ENCODE measurements at places on chromosomes 1 and 21.

DNA sequence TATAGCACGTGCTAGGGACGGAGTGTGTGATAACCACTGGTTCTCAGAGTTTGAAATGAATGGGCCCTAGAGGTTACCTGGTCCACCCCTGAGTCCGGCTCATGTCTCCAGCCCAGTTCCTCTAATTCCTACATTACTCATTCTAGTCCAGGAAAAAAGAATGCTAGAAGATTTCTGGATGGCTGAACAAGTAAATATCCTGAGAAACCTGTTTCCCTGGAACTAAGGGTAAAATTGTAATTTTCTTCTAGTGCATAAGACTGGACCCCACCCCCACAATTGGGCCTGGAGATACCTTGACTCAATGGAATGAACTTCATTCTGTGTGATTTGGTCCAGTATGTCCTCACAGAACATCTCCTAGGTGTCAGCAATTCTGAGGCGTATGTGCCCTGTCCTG is 208.4 kb downstream of the TRABD2B start:
- no peaks in the 10 kb centered on the region for H3K4me1 ChIP-seq
- H3K27me3 ChIP-seq, result no peaks in the 10 kb centered on the region
- no peak overlapping the region for H3K27ac ChIP-seq
- no peak overlapping the region for H3K4me3 ChIP-seq
- no peak for DNase-seq

DNA sequence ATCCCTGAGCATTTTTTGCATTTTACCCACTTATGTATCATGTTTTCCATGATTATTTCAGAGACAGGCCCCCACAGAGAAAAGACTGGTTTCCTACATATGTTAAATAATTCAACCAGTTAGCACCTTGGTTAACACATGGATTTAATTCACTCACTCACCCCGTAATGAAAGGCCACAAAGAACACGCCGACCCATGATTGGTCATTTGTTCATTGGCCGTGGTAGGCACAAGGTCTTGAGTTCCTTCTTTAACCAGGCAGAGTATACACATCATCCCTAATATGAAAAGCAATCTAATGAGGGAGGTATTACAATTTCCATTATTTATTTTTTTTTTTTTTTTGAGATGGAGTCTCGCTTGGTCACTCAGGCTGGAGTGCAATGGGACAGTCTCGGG is 50.6 kb downstream of the RPS6KA1 start:
- H3K27me3 ChIP-seq, result no peaks in the 10 kb centered on the region
- H3K36me3 ChIP-seq, result peaks cover 6% of the 10 kb centered on the region
- no peak for DNase-seq
- no peak overlapping the region for H3K4me3 ChIP-seq
- peaks cover 5% of the 10 kb centered on the region for H3K4me1 ChIP-seq
- H3K27ac ChIP-seq, result no peak overlapping the region

DNA sequence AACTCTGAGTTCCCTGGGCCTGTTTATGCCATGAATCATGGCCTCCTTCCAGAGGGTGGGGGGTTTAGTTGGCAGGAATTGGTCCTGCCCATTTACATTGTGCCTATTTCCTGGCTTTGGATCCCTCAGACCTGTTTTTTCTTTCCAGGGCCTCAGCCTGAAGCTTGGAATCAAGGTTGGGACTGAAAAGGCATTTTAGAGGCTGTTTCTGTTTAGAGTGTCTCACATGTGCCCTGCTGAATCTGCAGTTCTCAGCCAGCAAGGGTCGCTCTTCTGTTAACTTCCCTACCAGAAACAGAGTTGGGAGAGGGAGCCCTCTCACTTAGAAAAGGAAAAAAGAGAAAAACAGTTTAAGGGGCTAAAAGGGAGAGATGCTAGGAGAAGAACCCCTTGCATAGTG is 191.1 kb downstream of the PTPRC start:
- H3K27ac ChIP-seq, result peak overlapping the region; percentile 52
- peak; percentile 20 for DNase-seq

- DNase-seq, result no peak
- H3K36me3 ChIP-seq, result peaks cover 6% of the 10 kb centered on the region
- no peak overlapping the region for H3K27ac ChIP-seq
- no peak overlapping the region for H3K4me3 ChIP-seq
Observed at GRCh38 chr1:44939061-44939460, 47.3 kb downstream of the EIF2B3 start.

DNA sequence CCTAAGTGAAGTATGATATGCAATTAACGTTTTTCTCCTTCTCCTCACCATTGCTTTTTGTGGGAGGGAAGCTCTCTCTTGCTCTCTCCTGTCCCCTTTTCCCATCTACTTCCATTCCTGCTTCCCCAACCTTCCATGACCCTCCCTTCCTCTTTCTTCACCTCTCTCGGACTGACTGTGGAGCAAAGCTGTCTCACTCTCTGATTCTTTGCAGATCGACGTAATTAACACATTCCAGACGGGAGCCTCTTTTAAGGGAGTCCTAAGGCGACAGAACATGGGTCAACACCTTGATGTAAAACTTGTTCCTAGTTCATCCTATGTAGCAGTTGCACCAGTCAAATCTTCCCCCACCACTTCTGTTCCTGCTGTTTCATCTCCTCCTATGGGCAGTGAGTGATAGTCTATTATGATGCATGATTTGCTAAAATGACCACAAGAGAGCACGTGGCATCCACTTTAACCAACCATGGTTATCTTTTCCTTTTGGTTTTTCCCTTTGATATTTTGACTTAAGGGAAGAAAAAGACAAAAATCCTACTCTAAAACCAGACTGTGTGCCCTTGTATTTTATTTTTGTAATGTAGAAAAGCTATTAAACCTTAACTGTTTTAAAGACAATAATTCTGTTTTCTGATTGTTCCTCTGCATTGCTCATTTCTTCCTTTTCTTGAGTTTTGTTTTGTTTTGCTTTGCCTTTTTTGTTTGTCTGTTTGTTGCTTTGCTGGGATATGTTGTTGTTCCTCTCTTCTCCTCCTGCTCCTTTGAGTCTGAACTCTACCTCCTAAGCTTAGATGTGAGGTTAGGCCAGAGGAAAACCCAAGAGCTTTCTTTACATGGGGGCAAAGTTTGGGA is 31.7 kb upstream of the LAX1 start:
- peaks cover 6% of the 10 kb centered on the region for H3K36me3 ChIP-seq
- no peak overlapping the region for H3K4me3 ChIP-seq
- no peaks in the 10 kb centered on the region for H3K4me1 ChIP-seq
- H3K27ac ChIP-seq, result no peak overlapping the region

GRCh38 chr21:26717146-26717739 is 128.0 kb downstream of the ADAMTS1 start:
- H3K27me3 ChIP-seq, result no peaks in the 10 kb centered on the region
- peak; percentile 34 for DNase-seq
- no peaks in the 10 kb centered on the region for H3K4me1 ChIP-seq
- H3K4me3 ChIP-seq, result no peak overlapping the region
- H3K27ac ChIP-seq, result no peak overlapping the region
- no peaks in the 10 kb centered on the region for H3K36me3 ChIP-seq

DNA sequence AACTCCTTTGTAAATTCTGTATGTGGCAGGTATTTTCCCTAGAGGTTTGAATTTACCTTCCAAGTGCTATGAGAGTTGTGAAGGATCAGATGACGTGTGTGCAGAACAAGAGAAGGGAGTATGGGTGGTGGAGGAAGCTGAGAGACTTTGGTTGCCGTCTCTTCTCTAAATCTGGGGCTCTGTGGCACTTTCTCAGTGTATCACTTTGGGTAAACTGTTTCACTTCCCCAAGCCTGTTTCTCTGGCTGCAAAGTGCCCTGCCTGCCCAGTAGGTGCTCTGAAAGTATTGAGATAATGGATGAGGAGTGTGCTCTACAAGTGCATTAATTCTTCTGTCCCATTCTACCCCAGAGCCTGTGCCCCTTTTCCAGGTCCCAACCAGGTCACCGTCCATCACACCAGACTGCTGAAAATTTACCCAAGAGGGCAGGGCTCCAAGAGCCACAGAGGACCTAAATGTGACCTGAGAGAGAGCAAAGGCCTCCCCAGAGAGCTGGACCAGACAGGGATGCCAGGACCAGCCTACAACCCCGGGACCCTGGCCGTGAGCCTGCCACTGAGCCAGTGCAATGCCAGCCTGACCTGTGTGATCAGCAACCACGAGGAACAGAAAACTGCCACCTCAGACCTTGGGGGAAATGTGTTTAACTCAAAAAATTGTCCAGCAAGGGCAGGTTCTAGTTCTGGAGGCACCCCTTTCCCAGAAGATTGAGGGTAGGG is 131.6 kb upstream of the ETV3 start:
- no peak for DNase-seq
- H3K27ac ChIP-seq, result no peak overlapping the region
- H3K4me1 ChIP-seq, result no peaks in the 10 kb centered on the region
- H3K36me3 ChIP-seq, result no peaks in the 10 kb centered on the region
- peaks cover 45% of the 10 kb centered on the region for H3K27me3 ChIP-seq

DNA sequence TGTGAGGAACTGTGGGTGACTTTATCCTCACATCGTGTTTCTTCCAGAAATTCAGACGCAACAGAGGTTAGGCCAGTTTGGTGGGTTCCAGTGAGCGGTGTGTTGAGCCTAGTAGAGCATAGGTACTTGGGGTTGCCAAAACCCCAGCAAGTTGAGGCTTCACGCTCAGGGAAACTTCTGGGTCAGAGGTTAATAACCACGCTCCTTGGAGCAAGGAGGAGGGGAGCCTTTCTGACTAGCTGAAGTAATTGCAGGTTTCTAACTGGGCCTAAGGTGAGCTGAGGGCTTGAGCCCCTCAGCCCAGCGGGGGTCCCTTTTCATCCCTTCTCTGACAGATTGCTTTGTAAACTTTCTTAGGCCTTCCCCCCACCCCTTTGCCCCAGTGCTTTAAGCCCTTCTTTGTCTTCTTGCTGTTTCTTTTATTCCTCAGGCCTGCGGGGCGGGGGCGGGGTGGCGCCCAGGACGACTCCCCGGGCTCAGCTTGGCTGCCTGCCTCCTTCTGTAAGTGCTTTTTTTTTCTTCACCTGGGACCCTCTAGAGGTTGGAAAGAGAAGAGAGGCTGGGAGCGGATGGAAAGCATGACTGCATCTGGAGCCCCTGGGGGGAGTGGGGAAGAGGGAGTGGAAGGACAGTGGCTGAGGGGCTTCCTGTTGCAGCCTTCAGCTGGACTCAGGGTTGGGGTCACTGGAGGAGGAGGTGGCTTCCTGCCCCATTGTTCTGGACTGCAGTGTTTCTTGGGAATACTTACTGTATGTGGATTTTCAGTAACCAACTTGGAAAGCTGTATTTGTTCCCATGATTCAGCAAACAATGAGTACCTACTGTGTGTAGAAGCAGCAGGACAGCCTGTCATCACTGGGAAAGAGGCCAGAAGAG is 1.3 kb upstream of the ZNF436 start:
- no peaks in the 10 kb centered on the region for H3K27me3 ChIP-seq
- no peak for DNase-seq
- peak overlapping the region; percentile 94 for H3K27ac ChIP-seq
- H3K4me1 ChIP-seq, result peaks cover 32% of the 10 kb centered on the region

DNA sequence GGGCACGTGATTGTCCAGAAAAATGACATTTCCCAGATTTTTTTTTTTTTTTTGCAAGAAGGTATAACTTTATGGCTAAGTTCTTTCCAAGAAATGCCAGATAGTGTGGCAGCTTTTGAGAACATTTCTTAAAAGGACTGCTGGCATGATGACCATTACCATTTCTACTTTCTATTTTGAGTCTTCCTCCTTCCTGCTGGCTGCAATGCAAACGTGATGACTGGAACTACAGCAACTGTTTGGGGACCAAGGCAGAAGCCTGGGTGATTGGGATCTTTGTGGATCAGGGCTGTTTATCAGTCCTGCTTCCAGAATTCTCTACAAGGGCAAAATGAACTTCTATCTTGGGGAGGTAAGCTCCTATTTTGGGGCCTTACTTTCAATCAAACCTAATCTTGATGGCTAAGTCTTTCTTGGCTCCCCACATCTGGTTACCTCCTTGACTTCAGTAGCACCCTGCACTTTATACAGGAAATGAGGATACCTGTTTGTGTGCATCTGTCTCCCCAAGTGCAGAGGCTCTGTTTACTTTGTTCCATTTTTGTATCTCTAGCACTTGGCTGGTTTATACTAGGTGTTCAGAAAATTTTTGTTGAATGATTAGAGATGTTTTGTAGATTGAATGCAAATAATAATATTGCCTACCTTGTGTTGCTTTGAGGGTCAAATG is 3.7 kb upstream of the DDX20 start:
- no peaks in the 10 kb centered on the region for H3K36me3 ChIP-seq
- H3K4me3 ChIP-seq, result no peak overlapping the region
- no peak overlapping the region for H3K27ac ChIP-seq
- no peaks in the 10 kb centered on the region for H3K27me3 ChIP-seq
- DNase-seq, result no peak

DNA sequence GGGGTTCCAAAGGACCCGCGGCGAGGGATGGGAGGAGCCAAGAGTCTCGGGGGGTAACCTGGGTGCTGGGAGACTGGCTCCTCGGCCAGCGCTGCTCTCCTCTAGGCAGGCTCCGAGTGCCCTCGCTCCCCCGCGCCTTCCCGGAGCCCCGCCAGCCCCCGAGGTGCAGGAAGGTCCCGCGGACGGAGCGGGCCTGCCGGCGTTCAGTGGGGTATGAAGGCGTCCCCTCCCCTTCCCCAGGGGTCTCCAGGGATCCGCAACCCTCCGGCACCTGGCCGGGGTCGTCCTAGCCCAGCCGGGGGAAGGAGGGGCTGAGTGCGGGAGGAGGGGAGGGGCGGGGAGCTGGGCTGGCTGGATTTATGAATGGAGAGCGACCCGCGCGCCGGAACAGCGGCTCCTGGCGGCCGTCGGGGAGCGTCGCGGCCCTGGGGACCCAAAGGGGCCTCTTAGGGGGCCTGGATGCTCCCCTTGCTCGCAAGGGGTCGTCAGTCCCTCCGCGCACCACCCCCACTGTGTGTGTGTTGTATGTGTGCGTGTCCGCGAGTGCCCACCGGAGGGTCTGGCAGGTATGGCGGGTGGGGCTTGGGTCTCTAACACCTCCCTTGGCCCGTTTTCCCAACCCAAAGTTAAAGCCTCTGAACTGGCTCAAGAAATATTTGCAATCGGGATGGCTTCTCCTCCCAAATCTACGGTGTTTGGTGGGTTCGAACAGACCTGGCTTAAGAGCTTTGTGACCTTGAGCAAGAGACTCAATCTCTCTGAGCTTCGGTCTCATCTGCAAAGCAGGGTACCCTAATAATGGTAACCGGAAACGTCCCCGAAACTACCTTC is 642 bp downstream of the HCRTR1 start:
- no peak overlapping the region for H3K4me3 ChIP-seq
- H3K4me1 ChIP-seq, result no peaks in the 10 kb centered on the region

DNA sequence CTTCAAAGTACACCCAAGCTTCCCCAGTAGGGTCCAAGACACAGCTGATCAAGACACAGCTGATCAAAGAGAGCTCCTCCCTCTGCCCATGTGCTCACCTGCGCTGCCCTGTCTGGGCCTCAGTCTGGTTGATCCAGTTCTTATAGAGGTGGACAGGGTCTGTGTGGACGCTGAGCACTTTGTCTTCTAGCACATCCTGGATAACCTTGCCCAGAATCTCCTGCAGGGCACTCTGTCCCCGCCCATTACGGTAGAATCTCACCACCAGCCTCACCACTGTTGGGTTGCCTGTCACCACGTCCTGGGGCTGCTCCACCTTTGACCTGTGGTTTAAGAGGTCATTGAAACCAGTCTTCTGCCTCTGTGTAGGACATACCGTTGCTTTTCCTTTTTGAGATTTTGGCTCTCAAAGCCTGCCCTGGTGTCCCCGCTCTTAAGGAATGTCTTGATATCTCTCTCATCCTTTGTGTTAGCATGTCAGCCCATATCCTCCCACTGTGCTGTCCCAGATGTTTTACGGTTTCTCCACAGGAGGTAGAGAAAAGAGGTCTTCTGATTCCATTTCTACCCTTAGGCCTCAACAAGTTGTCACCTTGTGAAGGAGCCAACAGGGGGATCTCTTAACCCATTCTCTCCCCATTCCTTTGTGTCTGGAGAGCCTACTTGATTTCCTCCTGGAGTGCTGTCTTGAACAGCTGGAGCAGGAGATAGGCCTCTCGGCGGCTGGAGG is 33.5 kb downstream of the IQGAP3 start:
- no peak for DNase-seq
- H3K4me3 ChIP-seq, result no peak overlapping the region
- H3K4me1 ChIP-seq, result no peaks in the 10 kb centered on the region
